ENCODE measurements at places on chromosomes 7 and 10.

- peak; percentile 44 for DNase-seq
Measured at GRCh38 chr10:105797234-105797890, 1156.3 kb downstream of the SORCS3 start.

GRCh38 chr7:125154930-125155329, 225.3 kb upstream of the POT1 start:
- DNase-seq = no peak

- no peak for DNase-seq
Measured at GRCh38 chr10:51675088-51675487, 24.3 kb downstream of the CSTF2T start.

DNA sequence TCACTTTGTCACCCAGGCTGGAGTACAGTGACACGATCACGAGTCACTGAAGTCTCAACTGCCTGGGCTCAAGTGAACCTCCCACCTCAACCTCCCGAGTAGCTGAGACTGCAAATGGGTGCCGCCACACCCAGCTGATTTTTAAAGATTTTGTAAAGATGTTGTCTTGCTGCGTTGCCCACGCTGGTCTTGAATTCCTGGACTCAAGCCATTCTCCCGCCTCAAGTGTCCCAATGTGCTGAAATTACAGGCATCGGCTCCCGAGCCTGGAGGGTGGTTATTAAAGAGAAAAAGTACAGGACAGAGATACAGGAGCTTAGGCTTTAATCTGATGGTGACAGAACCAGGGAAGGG, 55.1 kb downstream of the KCTD7 start:
- DNase-seq = no peak

DNA sequence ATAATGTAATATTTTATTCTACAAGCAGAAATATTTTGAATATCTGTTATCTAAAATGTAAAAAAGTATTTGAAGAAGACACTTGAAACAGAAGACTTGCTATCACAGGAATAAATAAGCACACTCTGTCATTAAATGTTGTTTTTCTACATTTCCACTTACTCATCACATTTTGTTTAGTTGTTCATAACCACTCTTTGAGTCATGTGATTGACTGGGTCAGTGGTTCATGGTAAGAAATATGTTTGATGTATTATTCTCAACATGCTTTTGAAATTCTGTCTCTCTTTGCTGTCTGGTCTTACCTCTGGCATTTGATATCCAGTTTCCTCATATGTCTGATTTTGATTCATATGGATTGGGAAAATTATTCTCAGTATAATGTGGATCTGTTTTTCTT, 171.8 kb downstream of the SUGCT start:
- DNase-seq = no peak

- DNase-seq = no peak
Measured at GRCh38 chr7:1423264-1423811, 35.9 kb downstream of the MICALL2 start.

GRCh38 chr7:14739168-14739840, 163.2 kb downstream of the DGKB start:
- DNase-seq = no peak

GRCh38 chr7:111953611-111954010, 252.6 kb downstream of the DOCK4 start:
- no peak for DNase-seq

DNA sequence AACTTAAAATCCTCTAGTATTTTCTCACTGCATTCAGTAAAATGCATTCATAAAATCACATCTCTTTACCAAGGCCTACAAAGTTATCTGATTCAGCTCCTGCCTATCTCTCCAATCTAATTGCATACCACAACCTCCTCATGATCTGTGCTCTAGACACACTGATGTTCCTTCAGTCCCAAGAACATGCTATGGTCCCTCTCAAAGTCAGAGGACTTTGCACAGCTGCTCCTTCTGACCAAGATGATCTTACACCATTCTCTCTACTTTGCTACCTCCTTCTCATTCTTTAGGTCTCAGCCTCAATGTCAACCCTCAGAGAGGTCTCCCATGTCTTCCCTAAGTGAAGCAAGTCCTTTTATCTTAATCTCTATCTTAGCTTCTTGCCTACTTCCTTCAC, 45.5 kb downstream of the CAV1 start:
- DNase-seq = no peak

GRCh38 chr10:35324196-35324595, 12.1 kb upstream of the CCNY start:
- DNase-seq = no peak

DNA sequence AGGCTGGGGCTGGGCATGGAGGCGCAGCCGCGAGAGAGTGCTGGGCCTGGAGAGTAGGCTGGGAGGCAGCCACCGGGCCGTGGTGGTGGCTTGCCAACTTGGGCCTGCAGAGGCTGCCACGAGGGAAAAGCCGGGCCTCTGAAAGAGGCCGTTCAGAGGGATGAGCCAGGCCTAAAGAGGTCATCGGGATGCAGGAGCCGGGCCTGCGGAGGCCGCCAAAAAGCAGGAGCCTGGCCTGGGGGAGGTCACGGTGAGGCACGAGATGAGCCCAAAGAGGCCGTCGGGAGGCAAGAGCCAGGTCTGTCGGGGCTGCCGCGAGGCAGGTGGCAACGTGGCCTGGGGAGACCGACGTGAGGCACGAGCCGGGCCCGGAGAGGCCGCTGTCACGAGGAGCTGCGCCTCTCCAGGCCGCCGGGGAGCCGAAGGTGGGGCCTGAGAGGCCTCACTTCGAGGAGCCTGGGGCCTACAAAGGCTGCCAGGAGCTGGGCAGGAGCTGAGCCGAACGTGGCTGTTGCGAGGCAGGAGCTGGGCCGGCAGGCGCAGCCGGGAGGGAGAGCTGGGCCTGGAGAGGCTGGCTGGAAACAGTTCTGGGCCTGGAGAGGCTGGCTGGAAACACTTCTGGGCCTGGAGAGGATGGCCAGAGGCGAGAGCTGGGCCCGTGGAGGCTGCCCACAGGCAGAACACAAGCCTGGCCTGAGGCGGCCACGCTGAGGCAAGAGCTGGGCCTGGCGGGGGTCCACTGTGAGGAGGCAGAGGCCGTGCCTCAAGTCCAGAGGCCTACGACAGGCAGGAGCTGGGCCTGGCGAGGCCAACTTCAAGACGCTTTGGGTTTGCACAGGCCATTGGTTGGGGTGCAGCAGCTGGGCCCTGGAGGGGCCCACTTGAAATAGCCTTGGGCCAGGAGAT, 24.6 kb downstream of the MDH2 start:
- no peak for DNase-seq

- DNase-seq = no peak
Measured at GRCh38 chr10:6195846-6196245, 6.9 kb upstream of the PFKFB3 start.

DNA sequence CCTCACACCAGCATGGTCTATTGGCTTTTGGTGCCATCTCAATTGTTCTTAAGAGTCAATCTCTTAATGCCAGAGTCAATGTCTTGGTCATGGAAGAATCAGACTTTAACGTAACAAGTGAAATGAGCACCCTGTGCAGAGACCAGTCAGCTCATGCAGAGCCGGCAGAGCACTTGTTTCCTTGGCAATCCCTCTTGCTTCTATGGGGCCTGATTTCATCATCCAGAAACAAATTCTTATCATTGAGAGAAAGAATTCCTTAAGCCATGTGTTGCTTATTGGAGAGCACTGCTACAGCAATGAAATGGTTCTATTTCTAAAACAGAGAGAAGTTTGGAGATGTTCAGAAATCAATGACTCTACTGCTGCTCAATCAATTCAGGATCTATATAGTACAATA, 212.8 kb downstream of the IPMK start:
- no peak for DNase-seq

GRCh38 chr7:73577627-73578341, 595 bp downstream of the TBL2 start:
- no peak for DNase-seq

DNA sequence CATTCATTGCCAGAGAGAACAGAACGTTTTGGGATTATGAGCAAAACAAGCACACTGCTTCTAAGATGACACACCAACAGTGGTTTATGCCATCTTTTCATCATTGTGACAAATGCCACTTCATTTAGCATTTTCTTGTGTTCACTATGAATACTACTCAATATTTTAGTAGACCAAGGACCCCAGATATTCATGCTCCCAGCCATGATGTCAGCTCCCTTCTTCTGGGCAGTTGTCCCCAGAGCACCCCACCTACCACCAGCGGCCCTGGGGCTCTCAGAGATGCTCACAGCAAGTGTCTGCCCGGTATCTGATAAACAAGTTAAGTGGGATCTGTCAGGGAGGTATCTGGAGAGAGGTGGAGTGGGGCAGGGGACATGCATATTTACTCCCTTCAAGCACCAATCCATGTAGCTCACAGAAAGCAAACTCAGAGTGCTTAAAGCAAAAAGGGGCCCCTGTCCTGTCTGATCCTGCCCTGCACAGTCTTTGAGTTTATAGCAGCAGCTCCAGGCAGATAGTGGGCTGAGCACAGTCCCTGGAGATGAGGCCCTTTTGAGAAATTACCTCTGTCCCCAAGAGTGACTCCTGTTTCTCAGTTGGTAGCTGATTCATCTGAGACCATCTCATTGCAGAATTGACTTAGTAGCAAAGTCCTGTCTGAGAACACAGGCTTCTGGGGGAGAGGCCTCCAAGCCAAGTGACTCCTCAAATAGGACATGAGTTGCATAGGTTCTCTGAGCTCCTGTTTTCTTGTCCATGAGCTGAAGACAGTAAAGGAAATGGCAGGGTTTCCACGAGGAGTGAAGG, 281.8 kb upstream of the KLF6 start:
- DNase-seq = no peak

GRCh38 chr7:127755521-127755920, 103.5 kb downstream of the SND1 start:
- DNase-seq = no peak

- DNase-seq = no peak
Measured at GRCh38 chr10:18875477-18875876, 173.1 kb upstream of the MALRD1 start.

DNA sequence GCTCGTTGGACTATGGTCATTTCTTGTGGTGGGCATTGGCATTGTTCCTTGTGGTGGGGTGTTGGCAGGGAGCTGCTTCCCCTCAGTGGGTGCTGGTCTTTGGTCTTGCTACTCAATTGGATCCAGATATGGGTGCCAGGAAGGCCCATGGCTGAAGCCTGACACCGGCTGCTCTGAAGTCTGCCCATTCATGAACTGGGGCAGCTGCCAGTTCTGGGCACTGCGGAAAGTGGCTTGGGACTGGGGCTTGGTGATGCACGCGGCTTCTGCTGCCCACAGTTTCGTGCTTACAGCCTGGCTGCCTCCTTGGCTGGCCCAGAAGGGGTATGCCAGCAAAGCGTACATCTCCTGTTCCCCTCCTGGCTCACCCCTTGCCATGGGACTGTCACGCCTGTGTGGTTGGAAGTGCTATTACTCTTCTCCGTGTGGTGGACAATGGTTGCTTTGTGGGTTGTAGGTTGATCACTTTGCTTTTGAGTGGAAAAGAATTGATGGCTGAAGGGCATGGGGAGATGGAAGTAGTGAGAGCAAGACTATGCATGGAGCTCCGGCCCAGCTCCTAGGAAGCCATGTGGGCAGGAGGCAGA, 54.7 kb downstream of the ADAMTS14 start:
- no peak for DNase-seq

- DNase-seq = no peak
Measured at GRCh38 chr10:34677132-34677531, 138.0 kb downstream of the PARD3 start.

GRCh38 chr7:84502239-84502638, 307.6 kb upstream of the SEMA3A start:
- no peak for DNase-seq

- no peak for DNase-seq
Measured at GRCh38 chr10:28774051-28774995, 97.0 kb downstream of the BAMBI start.

GRCh38 chr7:113033959-113034358, 52.7 kb downstream of the GPR85 start:
- no peak for DNase-seq

DNA sequence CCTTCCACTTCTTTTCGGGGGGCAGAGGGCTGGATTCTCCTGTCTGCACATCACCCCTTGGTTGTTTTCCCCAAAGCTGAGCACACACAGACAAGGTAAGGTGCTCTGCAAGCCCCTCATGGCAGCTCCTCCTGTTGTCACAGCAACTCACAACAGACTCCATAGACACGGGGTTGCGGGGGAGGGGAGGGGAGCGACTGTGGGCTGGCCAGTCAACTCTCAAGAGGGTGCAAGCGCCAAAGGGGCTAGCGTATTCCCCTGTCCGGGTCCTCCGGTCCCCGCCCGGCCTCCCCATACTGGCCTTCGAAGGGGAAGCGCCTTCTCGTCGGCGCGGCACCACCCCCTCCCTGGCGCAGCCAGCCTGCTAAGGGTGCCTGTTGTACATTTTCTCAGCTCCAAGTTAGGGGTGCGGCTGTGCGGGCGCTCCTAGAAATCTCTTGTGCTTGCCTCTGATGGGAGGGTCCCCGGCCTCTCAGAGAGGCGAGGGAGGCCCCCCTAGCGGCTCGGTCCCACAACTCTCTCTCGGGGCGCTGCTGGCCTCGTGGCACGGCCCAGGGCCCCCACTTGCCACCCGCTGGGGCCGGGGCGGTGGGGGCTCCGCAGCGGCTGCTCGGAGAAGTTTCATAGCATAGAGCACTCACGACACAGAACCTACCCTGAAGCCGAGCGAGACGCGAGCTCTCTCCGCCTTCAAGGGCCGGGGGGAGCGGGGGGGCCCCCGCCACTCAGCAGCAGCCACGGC, 498 bp downstream of the RHOBTB1 start:
- peak; percentile 45 for DNase-seq

GRCh38 chr7:74343281-74344131, 54.3 kb downstream of the CLIP2 start:
- no peak for DNase-seq

DNA sequence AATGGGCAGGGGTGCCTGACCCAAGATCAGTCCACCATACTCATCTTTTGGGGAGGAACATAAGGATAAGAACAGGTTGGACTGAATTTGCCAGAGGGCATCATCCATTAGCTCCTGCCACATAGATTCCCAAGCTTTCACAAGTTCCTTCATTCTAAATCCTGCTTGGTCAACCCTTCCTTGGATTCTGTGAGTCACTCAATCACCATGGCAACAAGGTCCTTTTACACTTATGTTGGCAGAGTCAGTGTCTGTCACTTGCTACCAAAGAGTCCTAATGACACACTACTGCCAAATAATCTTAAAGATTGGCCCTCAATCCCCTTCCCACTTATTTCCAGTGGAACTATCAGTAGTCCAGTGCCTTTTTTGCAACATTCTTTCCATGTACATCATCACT, 5.0 kb upstream of the LGI1 start:
- DNase-seq = no peak

- DNase-seq = no peak
Measured at GRCh38 chr10:8463853-8464252, 409.4 kb downstream of the GATA3 start.

GRCh38 chr7:12351843-12352242, 51.8 kb downstream of the VWDE start:
- no peak for DNase-seq

- DNase-seq = no peak
Measured at GRCh38 chr10:79342295-79342761, 4.9 kb upstream of the PPIF start.

- DNase-seq = no peak
Measured at GRCh38 chr7:157046681-157047080, 36.2 kb upstream of the MNX1 start.

- no peak for DNase-seq
Measured at GRCh38 chr10:116772909-116773705, 30.7 kb upstream of the HSPA12A start.
